Fibroblast of lung (primary cell): ENCODE measurements at places on chromosomes 2 and 18. TPM values are rescaled to one million over a fixed set of nuclear protein-coding genes. Genes with fewer than 3 reads are reported as not detected.
A peak's percentile ranks its signal among the peaks of the same experiment; 100 is the strongest.

ARHGAP25 gene
- 3.1 and 5.8 TPM in 2 replicates for total RNA-seq

CERKL gene
- total RNA-seq = 0.17 TPM in 1 of 2 replicates, not detected in the other

CHST10 gene
- 5.0 and 7.4 TPM in 2 replicates for total RNA-seq

SLC30A3 gene
- under 0.01 TPM in 1 of 2 replicates, not detected in the other for total RNA-seq

MBD1 gene
- 44.9 and 53.3 TPM in 2 replicates for total RNA-seq

DSG4 gene
- not detected in 2 replicates for total RNA-seq

KCNE4 gene
- 11.0 and 25.3 TPM in 2 replicates for total RNA-seq

CNTNAP5 gene
- not detected in 2 replicates for total RNA-seq

- peak; percentile 46 for DNase-seq
Measured at GRCh38 chr18:27808683-27809082, 368.2 kb downstream of the CDH2 start.

DNA sequence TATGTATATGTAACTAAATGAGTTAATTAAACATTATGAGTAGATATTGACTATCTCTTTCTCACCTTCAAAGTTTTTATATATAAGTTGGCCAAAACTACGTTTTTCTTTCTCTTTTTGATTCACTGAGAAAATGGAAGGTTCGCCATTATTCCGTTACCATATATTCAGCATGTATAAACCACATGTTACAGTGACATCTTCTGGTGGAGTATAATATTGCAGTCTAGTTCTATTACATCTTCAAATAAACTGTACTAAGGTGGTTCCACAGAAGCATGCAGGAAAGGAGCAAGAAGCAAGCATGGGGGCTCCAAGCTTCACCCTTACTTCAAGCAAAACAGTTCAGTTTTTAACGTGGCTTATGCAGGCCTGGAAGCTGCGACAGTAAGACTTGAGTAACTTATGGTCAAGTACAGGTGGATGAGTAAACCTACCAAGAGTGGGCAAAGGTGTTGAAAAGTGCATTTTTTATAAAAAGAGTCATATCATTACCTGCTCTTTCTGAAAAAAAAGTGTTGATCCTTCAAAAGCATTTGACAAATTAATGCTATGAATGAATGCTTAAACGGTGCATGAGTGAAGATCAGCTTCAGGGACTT lies 129.8 kb upstream of the RAB6C start:
- peak; percentile 58 for DNase-seq

GRCh38 chr2:42249887-42250286 lies 80.7 kb downstream of the EML4 start:
- peak; percentile 46 for DNase-seq

DNA sequence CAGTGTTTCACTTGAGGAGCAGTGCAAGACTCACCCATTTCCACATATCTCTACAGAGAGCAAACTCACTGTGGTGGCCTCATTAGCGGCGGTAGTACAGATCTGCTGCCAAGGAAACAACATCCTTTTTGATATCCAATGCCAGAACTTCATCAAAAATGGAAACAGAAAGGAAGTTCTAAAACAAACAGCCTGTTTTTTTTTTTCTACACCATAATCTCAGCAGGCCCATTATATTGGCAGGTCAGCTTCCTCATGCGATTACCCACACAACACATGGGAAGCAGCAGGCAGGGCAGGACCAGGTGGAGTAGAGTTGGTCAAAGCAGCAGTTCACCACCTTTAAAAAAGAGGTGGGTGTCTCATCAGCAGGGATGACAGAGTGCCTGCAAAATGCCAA lies 678.9 kb upstream of the CELF4 start:
- DNase-seq = no peak

- DNase-seq = no peak
Measured at GRCh38 chr2:47061944-47062678, 93.0 kb downstream of the STPG4 start.

DNA sequence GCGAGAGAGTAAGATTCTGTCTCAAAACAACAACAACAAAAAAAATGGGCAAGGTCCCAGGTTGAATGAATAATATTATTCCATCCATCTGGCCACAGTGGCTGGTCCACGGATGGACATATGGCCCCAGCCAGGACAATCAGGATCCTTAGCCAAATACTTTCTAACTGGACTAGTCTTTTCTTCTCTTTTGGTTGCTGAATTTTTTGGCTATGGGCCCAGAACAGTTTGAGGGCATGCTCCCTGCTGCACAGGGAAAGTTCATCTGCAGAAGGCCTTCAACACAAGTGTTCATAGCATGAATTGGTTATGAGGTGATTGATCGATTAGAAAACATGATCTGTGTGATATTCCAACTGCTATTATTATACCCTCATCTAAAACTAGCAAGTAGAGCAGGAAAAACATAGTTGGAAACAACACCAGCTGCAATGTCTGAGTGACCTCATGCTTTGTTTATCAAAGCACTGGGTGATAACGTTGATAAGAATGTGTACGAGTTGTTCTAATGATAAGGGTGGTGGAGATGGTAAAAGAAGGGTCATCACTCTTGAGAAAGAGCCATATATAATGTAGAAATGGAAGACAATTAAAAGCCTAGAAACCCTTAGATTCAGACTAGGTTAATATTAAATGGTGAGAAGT lies 47.8 kb upstream of the RNF103 start:
- DNase-seq = peak; percentile 42

DNA sequence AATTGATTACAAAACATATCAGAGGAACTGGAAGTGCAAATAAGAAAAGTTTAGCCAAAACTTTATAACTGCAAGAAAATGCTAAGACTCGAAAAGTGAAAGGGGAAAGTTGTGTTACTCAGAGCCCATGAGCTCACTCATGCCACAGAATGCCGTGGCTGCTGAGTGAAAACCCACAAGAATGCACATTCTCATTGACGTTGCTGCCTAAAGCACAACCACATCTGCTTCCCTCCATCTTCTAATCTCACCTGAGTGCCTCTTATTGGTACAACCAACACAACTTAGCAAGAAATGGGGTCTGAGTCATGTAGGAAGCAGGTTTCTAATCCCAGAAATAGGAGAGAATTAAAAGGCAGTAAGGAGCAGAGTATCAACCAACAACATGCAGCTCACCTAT lies 259.7 kb downstream of the LNPK start:
- DNase-seq = peak; percentile 90

DNA sequence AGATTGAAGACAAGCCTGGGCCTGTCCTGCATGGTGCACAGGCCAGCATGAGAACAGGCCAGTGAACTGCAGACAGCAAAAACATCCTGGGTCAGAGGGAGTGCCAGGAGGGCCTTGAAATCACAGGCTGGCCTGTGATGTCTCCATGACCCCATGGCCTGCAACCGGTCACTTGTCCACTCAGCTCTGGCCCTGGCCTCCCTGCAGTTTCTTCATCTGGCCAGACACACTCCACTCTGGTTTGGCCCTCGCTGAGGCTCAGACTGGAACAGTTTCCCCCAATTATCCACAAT lies 12.6 kb downstream of the CYRIA start:
- DNase-seq = no peak

- DNase-seq = peak; percentile 79
Measured at GRCh38 chr2:39948016-39948719, 169.1 kb upstream of the THUMPD2 start.

DNA sequence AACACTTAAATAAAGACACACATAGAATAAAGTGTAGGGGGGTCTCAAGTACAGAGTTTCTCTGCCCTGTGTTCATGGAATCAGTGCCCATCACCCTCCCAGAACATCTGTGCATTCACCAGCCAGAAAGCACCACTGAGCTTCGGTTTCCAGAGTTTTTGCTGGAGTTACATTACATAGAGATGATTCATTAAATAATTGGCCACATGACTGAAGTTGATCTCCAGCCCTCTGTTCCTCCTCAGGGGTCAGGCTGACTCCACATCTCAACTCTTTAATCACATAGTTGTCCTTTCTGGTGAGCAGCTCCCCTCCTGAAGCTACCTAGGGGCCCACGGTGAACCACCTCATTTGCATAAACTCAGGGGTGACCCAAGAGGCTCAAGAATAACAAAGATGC lies 129.8 kb downstream of the METTL4 start:
- DNase-seq = peak; percentile 62

- no peak for DNase-seq
Measured at GRCh38 chr2:43985359-43985758, 10.4 kb downstream of the LRPPRC start.

DNA sequence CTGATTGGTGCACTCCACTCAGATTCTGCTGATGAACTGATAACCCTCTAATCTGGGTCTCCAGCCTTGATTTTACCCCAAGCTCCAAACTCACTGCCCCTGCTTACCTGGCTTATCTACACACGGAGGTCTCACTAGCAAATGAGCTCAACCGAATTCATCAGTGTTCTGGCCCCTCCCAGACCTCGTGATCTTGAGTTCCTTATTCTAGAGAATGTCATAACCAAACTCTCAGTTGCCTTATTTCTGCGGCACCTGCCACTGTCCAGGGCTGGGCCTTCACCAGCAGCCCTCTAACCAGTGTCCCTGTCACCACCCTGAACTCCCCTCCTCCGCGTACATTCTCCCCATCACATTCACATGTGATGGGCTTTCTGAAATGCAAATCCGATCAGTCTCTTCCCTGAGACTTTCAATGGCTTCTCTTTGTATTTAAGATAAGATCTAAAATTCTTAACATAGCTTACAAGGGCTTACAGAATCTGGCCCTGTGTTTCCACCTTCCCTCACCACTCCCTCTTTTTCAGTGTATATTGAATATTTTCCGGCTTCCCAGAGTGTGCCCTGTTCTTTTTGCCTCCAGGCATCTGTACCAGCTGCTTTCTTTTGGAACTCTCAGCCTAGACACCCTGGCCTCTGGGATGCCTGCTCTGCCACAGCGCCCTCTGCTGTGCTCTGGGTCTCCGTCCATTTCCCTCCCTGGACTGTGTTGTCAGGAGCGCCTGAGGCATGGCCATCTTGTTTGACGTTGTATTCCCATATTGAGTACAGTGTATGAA lies 31.1 kb downstream of the NAB1 start:
- DNase-seq = no peak

GRCh38 chr2:85173909-85174308 lies 40.7 kb downstream of the TCF7L1 start:
- DNase-seq = peak; percentile 66

DNA sequence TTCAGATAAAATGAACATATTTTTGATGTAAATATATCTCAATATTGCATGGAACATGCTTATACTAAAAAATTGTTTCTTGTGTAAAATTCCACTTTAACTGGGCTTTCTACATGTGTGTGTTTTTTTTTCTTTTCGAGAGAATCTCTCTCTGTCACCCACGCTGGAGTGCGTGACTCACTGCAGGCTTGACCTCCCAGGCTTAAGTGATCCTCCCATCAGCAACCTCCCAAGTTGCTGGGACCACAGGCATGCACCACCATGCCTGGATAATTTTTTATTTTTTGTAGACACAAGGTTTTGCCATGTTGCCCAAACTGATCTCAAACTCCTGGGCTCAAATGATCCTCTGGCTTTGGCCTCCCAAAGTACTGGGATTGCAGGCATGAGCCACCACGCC lies 254.6 kb downstream of the LOXHD1 start:
- DNase-seq = peak; percentile 65

- DNase-seq = no peak
Measured at GRCh38 chr2:184141866-184142265, 456.5 kb upstream of the ZNF804A start.

- DNase-seq = no peak
Measured at GRCh38 chr18:59072727-59073421, 66.8 kb upstream of the SEC11C start.
